Stimulated activated CD4-positive, alpha-beta T cell treated with anti-CD3 and anti-CD28 coated beads, Interleukin-15, amount 100 ng/mL, for 1 hour (primary cell): ENCODE measurements at places on chromosomes 11 and 22.

- no peak for DNase-seq
These were observed 3.8 kb upstream of the C11orf91 start for GRCh38 chr11:33704240-33705002.

DNA sequence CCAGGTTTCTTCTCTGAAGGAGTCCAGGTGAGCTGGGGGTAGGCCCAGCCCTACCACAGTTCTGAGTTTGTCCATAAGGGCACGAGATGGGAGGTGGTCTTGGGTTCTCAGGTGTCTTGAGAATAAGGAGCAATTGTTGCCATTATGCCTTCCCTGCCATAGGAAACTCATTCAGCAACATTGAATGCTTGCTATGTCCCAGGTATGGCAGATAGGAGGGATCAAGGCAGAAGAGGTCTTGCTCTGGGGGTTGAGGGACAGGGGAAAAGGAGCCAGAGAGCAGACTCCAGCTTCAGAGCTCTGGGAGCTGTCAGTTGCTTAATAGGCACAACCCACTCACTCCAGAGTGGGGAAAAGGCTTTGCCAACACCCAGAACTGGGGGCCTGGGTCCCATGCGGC, 4.3 kb downstream of the SELENOM start:
- no peak for DNase-seq

- DNase-seq: no peak
These were observed 1.4 kb downstream of the NARS2 start for GRCh38 chr11:78573271-78573670.

DNA sequence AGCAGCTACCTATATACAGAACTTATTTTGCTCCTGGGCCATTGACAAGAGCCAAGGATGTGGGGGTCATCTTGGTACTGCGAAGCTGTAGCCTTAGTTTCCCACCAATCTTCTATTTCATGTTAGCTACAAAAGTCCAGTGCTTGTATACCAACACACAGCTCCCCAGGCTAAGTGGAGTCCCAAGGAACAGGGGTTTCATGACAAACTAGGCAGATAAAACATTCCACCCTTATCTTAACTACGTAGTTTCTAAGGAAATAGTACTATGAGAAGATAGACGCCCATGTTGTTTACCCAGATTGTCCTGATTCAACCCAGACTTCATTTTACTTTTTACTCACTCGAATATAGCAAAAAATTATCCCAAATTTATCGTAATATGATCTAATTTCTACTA, 218.5 kb downstream of the DYNC2H1 start:
- DNase-seq: no peak

GRCh38 chr11:719214-720016, 13.4 kb downstream of the EPS8L2 start:
- DNase-seq: no peak

GRCh38 chr11:23570828-23571227, 710.6 kb upstream of the CCDC179 start:
- no peak for DNase-seq

DNA sequence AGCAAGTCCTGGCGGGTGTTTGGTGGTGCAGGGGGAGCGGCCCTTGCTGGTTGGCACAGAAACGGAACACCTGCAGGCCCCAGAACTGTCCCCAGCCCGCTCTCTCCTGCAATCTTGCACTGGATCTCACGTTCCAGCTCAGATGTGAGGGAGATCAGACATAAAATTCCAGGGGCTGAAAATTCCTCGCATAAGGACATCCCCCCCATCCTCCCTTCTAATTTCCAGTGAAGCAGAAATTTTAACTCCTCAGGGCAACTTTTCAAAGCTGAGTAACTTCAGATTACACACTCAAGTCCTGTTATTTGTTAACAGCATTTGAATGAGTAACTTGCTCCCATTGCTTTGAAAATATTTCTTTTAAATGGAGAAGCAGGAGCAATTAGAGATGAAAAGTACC, 40.3 kb upstream of the RASSF10 start:
- no peak for DNase-seq

- DNase-seq: no peak
These were observed 8.3 kb downstream of the TRIM29 start for GRCh38 chr11:120129570-120129969.

GRCh38 chr22:49856343-49856742, 2.7 kb downstream of the ZBED4 start:
- DNase-seq: no peak

GRCh38 chr11:134558258-134558835, 146.3 kb upstream of the B3GAT1 start:
- DNase-seq: no peak

GRCh38 chr11:836274-836673, 3.5 kb downstream of the CD151 start:
- no peak for DNase-seq

GRCh38 chr22:50481045-50481439, 301 bp upstream of the ADM2 start:
- no peak for DNase-seq

- no peak for DNase-seq
These were observed 56.4 kb upstream of the FSHB start for GRCh38 chr11:30174265-30175020.
